ENCODE measurements at places on chromosomes 7 and 10.

DNA sequence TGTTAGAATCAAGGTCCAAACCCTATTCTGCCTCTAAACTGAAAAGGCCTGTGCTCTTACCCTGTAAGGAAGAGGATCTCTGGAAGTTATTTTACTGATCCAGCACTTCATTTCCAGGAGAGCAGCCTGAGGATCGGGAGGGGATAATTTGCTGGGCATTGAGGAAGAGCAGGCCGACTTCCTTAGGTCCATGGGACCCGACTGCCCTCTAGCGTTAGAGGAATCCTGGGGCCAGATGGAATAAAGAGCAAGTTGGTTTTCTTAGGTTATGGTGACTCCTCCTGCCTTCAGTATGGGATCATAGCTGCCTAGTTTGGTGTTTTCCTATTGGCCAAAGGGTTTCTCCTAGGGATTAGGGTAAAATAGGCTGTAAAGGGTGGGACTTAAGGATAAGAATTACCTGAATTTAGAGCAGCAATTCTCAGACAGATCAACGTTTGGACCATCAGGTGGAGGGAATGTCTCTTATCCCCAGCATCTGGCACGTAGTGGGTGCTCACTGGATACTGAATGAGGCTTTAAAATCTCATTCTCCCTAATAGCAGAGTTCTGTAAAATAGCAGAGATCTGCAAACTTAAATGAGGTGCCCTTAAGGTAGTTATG lies 40.0 kb upstream of the SORBS1 start:
- peak; percentile 55 for DNase-seq

DNA sequence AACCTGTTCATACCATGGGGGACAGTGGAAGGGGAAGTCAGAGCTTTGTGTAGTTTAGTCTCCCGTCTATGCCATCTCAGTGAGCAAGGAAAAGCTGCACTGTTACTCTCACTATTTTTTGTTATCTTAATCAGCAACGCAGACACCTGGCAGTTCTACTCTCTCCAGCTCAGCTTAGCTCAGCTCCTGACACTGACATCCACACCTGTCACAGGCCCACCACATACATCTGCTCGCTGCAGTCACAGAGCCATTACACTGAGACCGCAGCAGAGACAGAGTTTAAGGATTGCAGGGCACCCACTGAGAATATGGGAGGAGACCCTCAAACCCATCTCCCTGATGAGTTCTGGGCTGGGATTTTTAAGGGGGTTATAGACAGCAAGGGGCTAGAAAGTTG lies 257.3 kb upstream of the AKR1E2 start:
- DNase-seq = no peak

DNA sequence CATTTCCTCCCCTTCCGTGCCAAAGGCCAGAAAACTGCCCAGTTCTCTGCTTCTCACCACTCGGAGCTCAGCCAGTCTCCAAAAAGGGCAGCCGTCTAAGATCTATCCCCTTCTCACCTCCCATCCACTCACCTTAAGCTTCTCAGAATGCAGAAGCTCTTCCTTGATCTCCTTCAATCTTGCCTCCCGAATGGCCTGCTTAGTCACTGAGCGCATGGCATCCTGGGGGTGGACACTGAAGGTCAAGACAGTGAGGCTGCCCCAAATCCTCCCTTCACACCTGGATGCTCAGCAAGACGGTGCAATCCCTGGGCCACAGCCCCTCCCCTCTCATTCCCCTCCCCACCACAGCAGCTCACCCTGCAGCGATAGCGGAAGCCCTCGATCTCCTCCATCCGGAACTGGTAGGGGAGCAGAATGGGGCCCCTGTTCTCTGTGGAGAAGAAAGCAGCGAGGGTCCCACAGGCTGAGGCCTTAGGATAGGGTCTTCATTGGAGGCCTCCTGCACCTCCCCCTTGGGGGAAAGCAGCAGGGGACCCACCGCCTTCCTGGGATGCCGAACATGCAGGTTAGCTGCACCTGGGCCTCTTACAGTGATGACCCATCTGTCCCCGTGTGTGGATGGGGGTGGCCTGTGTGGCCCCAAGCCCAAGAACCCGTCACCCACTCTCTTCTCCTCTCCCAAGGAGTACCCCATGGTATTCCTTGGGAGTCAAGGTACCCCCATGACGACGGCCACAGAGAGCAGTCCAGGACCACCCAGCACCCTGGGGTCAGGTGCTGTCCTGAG lies 4.7 kb downstream of the DDX56 start:
- no peak for DNase-seq

GRCh38 chr10:112951359-112952281 lies 1.6 kb downstream of the TCF7L2 start:
- peak; percentile 71 for DNase-seq

DNA sequence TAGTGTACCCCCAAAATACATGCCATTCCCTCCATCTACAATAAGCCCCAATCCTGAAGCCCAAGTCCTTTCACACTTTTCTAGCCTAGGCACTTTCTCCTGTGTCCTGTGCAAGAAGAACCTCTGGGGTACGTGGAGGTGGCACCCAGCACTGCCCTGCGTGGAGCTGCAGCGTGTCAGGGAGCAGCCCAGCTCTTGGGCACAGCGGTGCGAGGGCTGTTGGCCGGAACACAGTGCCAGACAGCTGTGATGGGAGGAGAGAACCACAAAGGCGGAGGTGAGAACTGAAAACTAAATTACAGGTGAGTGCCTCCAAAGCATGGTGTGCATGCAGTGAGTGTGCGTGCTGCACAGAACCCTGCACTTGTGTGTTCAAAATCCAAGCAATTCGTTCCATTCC lies 621.3 kb upstream of the ADARB2 start:
- DNase-seq = no peak

GRCh38 chr7:103148131-103148993 lies 537 bp downstream of the NAPEPLD start:
- DNase-seq = no peak

DNA sequence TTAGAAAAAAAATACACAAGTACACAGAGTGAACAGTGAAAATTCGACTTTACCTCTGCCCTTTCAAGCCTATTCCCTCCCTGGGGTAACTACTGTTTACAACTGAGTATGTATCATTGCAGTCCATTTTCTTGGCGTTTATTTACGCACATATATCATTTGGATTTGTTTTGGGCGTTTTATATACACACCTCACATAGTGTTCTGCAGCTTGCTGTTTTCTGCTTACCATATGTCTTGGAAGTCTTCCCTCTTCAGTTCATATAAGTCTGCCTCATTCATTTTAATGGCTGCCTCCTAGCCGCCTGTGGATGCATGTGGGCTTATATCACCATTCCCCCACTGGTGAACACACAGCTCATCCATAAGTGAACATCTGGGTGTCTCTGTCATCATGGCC lies 41.6 kb upstream of the COL13A1 start:
- no peak for DNase-seq

DNA sequence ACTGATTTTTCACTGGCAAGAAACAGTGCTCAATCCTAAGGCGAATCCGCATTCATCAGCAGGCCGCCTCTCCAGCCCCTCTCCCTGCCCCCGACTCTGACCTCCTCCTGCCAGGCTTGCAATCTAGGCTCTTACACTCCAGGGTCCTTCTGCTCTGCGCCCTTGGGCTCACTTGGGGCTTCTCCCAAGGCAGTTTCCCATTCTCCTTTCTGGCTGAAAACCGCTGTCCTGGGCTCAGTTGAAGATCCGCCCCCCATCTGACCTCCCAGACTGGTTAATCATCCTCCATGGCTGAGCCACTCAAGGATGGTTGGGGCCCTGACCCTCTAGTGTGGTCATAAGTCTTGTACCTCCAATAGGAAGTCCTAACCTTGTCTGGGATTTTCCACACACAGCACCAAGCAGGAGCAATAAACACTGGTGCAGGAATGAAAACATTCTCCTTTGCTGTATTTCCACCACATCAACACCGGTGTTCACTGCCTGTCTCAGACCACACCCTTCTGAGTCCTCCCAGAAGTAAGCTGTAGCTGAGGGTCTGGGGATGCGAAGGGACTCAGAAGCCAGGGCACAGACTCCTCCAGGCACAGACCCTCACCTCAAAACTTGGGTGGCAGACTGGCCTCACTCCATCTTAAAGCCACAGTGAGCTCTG lies 42.4 kb downstream of the TNS3 start:
- DNase-seq = no peak

GRCh38 chr10:63204667-63205391 lies 71.7 kb downstream of the NRBF2 start:
- DNase-seq = peak; percentile 13

DNA sequence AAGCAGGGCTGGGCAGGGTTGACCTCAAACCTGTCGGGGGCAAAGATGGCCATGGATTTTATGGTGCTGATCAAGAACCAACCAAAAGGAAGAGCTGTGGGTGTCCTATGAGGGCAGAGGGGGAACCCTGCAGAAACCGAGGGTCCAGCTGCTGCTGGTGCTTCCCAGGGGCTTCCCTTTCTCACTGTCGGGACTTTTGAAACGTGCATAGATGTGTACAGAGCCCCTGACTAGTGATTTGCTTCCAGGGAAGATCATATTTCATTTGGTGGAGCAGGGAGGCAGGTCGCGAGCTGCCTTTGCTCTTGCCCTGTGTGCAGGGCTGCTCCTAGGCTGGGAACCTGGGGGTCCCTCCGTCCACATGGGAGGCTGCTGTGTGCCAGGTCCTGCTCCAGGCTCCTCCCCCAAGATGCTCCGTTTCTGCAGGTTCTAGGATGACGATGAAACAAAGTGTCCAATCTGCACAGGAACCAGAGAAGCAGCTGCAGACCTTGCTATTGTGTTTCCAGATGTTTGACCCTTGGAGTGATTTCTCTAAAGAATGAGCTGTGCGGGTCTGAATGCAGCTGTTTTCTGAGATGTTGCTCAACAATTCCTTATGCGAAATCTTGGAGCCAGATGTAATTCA lies 9.4 kb upstream of the INPP5A start:
- DNase-seq = no peak

DNA sequence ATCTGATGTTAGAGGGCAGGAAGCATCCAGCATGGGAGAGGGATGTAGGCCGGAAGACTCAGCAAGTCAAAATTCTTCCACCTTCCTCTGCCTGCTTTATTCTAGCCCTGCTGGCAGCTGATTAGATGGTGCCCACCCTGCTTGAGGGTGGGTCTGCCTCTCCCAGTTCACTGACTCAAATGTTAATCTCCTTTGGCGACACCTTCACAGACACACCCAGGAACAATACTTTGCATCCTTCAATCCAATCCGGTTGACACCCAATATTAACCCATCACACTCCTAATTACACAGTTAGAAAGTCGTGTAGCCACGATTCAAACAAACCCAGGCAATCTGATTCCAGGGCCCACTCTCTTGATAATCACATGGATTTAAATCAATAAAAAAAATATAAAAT lies 433.9 kb upstream of the LRGUK start:
- DNase-seq = no peak

- no peak for DNase-seq
Measured at GRCh38 chr10:5079836-5080235, 14.4 kb upstream of the AKR1C3 start.

DNA sequence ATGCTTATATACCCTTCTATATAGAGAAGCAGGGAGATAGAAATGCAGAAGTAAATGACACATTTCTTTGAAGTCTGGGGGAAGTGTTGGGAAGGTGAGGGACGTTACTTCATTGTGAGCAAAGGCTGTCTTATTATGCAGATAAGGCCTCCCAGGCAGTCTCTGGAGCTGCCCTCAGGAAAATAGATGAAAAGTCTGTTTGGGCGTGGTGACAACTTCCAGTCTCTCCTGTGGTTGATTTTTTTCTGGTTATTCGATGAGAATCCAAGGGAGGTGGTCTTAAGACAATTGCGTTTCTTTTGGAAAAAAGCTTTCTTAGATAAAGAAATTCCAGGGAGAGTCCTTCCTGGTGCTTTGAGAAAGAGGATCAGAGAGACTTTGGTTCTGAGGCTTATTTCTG lies 84.0 kb downstream of the NEUROD6 start:
- peak; percentile 54 for DNase-seq

DNA sequence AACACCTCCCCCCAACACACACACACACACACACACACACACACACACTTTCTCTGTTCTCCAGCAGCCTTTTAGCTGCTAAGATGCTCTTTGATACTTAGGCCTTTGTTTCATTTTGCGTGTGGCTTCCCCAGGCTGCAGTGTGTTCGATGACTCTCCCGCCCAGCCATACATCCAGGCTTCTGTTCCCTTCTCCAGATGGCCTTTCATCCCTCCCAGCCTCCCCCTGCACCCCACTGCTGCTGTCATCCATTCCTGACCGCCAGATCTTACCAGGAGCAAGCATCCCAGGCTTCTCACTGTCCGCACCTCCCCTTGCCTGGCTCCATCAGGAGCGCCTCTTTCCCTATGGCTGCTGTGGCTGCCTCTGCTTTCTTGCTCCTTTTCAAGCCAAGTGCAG lies 77.8 kb upstream of the PPIF start:
- DNase-seq = no peak

All from MV-4-11 (cell line).